Activated T-cell treated with anti-CD3 and anti-CD28 coated beads for 1 hour (primary cell): ENCODE measurements at places on chromosomes 2 and 18.

- DNase-seq = no peak
Observed at GRCh38 chr2:128512379-128513115, 193.9 kb upstream of the HS6ST1 start.

GRCh38 chr18:47603158-47603557 is 327.3 kb downstream of the SMAD2 start:
- DNase-seq = no peak

DNA sequence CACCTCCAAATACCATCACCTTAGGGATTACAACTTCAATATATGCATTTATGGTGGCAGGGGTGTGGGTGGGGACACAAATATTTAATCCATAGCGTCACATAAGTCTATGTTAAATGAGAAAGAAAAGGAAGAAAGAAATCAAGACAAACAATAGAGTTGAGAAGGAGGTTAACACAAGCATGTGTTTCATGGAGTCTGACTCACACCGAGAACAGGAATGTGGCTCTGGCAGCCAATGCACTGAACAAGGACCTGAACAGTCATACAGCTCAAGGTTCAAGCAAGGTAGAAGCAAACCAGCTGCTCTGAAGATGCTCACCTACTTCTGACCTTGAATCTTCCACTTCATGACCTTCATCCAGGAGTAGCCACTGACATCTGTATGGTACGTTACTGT is 36.2 kb upstream of the LPIN1 start:
- DNase-seq = no peak

DNA sequence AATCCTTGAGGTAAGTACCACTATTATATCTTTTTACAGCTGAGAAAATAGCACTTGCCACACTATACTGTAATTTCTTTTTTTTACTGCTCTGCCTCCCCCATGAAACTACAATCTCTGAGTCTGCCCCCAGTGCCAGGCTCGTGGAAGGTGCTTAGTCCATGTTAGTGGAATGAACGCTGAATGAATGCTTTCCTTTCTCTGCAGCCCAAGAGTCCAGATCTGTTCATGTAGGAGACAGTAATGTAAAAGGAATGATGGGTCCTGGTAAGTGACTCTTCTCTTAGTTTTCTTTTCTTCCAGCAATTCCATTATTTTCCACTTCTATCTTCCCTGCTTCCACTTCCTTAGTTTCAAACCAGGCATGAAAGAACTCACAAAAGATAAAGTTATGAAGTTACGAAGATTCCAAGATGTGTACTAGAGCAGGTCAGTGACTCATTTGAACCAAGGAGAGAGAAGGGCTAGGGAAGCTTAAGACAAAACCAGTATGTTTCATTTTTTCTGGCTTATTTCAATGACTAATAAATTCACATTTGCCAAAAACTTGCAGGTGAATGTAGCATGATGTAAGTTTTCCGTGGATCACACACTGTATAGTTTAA is 46.0 kb downstream of the ARHGEF33 start:
- no peak for DNase-seq

GRCh38 chr2:209787416-209787815 is 15.8 kb downstream of the UNC80 start:
- no peak for DNase-seq

- no peak for DNase-seq
Observed at GRCh38 chr18:292271-292670, 24.4 kb upstream of the THOC1 start.

GRCh38 chr2:63035169-63035568 is 15.5 kb upstream of the OTX1 start:
- DNase-seq = no peak

DNA sequence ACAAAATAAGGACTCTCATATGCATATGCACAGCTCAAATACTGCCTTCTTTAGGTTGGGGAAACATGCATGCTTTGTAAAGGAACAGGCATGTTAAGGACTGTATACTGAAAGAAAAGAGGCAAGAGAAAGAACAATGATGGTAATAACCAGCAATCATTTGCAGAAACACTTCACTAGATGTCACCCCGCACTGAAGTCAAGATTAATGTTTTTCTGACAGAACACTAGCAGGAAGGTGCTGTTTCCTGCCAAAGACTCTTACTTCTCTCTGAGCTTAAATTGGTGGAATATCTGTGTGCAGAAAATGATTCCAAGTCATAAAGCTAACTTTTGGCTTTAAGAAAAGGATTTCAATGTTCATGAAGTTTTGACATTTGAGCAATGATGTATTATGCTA is 19.3 kb upstream of the CSRNP3 start:
- no peak for DNase-seq

- no peak for DNase-seq
Observed at GRCh38 chr2:88537640-88538039, 85.1 kb upstream of the FOXI3 start.

DNA sequence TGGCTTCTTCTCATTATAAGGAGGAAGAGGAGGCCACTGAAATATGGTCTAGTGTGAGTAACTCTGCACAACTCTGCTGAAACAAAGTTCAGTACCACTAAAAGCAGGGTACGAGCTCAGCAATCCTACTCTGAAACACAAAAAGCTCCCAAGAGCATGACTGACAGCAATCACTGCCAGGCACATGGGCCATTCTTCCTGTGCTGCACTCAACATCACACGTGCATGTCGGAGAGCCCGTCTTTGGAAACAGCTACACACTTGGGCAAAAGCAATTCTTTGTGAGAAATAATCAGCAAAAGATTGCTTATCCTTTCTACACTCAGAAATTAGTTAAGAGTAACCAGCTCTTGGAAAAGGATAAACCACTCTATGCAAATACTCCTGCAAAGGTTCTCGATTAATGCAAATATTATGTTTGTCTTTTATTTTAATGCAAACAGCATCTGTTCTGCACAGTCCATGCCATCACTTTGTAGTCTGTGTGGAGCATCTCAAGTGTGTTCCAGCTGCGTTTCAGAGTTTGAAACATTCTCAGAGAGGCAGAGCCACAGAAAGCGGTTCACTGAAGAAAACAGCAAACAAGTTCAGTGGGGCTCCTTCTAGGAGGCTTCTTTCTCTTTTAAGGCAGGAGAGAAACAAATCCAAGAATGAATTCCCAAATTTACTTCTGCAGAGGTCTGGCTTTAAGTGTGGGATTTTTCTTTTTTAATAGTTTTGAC is 145.0 kb downstream of the HDAC4 start:
- DNase-seq = no peak

GRCh38 chr18:65526099-65526498 is 224.7 kb upstream of the CDH7 start:
- no peak for DNase-seq

GRCh38 chr2:138433995-138434951 is 67.3 kb upstream of the SPOPL start:
- no peak for DNase-seq

GRCh38 chr2:218607436-218608115 is at the start of gene PLCD4:
TSS of gene PLCD4 (plus strand) at chr2:218607899. CDS start at chr2:218615740, 7,841 bp downstream.
- no peak for DNase-seq
